ENCODE measurements at places on chromosomes 1 and 21.

DNA sequence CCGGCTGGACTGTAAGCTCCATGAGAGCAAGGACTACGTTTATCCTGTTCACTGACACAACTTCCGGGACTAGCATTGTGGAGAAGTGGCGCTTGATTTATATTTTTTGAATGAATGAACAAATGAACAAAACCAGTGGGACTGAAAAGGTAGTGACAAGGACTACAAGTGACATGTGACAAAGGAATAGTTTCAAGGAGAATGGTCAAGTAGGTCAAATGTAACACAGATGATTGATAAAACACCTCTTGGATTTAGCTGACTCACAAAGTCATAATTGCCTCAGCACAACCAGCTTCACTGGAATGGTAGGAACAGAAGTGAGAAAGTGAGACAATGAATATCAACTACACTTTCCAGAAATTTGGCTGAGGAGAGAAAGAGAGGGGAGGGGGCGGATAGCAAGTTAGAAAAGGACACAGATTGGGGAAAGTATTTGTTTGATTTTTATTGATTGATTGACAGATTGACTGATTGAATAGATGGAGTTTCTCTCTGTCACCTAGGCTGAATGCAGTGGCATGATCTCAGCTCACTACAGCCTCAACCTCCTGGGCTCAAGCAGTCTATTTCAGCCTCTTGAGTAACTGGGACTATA lies 14.2 kb downstream of the MTF1 start:
- no peak for DNase-seq

- DNase-seq = no peak
Measured at GRCh38 chr1:65435987-65436386, 15.5 kb downstream of the LEPR start.

DNA sequence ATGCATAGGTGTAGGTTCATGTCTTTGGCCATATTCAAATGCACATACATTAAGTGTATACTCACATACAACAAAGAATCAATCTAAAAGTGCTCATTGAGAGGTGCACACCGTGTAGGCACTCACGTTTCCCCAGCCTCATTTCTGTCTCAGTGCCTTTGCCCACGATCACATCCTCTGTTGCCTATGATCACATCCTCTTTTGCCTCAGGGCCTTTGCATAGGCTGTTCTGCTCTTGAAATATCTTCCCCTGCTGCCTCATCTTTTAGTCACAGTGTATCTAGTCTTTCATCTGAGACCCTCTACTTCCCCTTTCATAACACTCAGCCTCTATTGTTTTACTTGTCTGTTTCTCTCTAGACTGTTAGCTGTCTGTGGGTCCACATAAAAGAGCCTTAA lies 69.3 kb downstream of the FOXD2 start:
- no peak for DNase-seq

- DNase-seq = no peak
Measured at GRCh38 chr21:21921410-21922232, 923.4 kb downstream of the NCAM2 start.

GRCh38 chr1:56526571-56527174 lies 52.7 kb downstream of the PLPP3 start:
- DNase-seq = no peak

DNA sequence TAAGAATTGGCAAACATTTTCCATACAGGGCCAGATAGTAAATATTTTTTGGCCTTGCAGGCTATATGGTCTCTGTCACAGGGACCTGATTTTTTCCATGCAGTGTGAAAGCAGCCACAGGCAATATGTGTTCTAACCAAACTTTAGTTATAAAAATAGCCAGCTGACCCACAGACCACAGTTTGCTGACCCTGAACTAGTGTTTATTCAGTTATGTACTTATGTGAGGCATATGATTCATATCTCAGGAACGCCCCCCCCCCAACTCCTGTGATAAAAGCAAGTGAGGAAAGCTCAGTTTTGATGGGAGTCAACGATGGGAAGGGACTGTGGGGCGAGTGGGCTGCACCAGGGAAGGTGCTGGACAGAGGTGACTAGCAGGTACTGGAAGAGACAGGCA lies 80.1 kb downstream of the HMGB4 start:
- DNase-seq = no peak

GRCh38 chr1:41766041-41766440 lies 152.7 kb downstream of the HIVEP3 start:
- no peak for DNase-seq

GRCh38 chr1:29875557-29876028 lies 639.3 kb downstream of the PTPRU start:
- no peak for DNase-seq

- no peak for DNase-seq
Measured at GRCh38 chr1:9444532-9444931, 94.7 kb upstream of the SLC25A33 start.

GRCh38 chr21:45207839-45208626 lies 79.7 kb downstream of the POFUT2 start:
- no peak for DNase-seq

DNA sequence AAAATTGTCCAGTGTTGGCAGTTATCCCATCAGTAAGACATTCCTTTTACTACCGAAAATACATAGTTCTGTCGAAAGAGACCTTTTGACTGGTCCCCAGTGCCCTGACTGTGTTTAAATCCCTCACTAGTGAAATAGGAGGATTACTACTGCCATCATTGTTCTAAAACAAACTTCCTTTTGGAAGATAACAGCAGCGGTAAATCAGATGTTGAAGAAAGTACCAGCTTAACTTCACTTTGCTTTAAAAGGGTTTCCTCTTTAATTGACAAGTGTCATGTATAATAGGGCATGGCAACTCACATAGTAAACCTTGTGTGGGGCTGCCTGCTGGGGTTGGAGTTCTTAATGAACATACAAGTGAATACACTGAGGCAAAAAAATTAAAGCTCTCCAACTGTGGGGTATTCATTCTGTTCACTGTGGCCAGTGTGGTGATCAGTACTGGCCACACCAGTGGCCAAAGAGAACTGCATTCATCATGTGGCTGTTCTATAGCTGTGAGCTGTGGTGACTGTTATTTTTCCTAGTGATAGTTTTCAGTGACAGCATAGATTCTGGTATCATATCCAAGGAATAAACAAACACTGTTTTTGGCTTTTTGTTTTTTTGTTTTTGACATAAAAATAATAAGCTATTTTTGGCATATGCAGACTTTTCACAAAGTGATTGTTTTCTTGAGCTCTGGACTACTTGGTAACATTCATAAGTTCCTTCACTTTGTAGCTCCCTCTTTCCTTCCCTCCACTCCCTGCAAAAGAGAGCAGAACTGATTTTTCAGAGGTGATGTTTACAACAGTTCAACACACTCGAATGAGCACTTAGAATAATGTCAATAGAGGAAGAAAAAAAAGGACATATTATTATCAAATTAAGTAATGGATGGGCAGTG lies 74.5 kb downstream of the NFIA start:
- no peak for DNase-seq

DNA sequence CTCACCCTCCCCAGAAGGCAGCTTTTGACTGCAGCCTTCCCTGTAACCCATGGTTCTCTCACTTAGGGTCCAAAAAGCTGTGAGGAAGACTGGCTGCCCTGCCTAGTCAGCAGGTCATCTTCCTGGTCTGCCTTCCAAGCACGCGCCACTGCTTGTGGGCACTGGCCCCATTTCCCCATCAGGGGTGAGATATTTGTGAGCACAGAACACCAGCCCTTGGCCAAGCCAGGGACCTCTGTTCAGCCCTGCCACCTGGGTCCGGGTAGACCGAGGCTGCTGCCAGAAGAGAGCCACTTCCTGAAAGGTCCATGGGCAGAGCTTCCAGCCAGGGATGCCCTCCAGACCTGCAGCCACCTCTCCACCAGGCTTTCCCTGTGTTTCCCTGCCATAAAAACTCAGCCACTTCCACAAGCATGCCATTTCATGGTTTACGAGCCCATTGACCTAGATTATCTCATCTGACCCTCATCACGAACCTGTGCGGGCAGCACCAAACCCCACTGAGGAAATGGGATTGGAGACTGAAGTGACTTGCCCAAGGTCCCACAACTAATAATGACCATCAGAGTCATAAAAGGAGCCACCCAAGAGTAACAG lies 40.5 kb downstream of the GLIS1 start:
- no peak for DNase-seq

Data from activated T-helper 9 cell treated with anti-CD3 and anti-CD28 coated beads, Interleukin-2, amount 50 U/mL, for 16 hours (primary cell).